ENCODE measurements at places on chromosomes 11 and 22.

DNA sequence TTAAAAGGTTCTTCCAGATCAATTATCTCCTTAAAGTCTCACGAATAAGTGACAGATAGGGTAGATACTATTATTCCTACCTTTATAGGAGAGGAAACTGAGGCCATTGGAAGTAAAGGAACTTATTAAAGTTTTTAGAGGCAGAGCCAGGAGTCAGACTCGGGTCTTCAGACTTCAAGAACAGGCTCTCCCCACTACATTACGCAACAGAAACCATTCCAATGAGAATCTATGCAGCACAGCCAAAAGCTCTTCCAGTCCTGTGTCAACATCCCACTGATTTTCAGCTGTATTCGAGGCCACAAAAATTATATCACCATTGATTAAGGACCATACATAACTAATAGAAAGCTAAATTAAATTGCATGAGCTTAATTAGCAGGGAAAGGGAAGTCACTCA, 77.4 kb downstream of the RELT start:
- no peak for DNase-seq

DNA sequence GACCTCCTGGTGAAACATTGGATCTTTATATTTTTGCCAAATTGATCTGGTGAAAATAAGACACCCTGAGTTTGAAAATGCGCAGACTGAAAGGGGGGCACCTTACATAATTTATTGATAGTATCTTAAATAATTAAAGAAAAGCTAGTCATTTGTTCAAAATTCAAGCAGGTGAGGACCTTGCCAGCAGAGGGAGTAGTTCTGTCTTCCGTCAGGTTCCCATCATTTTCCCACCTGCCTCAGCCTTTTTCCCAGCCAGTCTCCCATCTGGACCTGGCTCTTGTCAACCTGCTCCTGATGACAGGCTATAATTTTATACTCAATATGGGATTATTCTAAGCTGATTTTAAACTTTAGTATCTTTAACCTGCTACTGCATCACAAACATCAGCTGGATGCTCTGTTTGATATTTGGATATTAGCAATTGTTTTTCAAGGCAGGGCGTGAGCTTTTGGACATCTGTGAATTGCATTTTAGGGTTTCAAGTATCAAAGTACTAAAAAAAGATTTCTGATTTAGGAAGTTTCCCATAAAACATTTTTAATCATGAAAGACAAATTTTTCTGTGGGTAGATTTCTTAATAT, 132.0 kb downstream of the ELP4 start:
- peak; percentile 39 for DNase-seq

DNA sequence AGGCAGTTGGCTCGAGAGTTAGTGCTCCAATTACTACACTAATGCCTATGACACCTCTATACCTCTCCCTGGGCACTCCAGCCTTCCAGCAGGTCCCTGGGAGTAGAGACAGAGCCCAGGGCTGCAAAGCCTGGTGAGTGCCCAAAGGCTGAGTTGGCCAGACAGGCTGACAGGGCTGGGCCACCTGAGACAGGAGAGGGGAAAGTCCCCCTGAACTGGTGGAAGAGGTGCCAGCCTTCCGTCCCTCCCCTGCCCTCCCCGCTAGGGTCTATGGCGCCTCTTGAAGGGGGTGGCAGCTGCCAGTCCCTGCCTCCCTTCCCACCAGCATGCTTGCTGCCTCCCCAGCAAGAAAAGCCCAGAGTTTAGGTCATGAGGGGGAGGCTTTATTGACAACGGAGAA, 3.0 kb downstream of the KCNJ11 start:
- no peak for DNase-seq

GRCh38 chr22:23697031-23697970, 6.5 kb downstream of the RGL4 start:
- no peak for DNase-seq

DNA sequence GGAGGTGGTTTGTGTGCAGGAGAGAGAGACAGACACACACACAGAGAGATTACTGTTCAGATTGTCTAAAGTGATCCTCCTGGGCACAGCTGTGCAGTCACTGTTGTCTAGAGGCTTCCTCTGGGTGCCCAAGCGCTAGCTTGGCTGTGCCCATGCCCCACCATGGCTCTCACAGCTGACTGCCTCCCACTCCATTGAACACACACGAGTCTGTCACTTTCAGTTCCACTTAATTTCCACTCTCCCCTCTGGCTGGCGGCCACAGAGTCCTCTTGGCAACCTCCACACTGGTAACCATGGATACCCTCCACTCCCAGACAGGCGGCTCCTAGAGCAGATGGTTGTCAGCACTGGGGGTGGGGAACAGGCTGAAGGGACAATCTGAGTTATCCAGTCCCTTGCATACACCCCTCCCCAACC, 29.1 kb downstream of the MAP6 start:
- no peak for DNase-seq

- no peak for DNase-seq
Measured at GRCh38 chr11:86500500-86501140, 125.9 kb downstream of the CCDC81 start.

DNA sequence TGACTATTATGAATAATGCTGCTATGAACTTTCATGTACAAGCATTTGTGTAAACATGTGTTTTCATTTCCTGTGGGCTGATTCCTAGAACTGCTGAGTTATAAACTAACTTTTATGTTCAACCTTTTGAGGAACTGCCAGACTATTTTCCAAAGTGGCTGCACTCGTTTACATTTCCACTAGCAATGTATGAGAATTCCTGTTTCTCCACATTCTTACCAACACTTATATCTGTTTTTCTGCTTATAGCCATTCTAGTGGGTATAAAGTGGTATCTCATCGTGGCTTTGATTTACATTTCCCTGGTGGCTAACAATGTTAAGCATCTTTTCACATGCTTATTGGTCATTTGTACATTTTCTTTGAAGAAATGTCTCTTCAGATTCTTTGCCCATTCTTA, 35.2 kb upstream of the SCUBE2 start:
- DNase-seq, result no peak

DNA sequence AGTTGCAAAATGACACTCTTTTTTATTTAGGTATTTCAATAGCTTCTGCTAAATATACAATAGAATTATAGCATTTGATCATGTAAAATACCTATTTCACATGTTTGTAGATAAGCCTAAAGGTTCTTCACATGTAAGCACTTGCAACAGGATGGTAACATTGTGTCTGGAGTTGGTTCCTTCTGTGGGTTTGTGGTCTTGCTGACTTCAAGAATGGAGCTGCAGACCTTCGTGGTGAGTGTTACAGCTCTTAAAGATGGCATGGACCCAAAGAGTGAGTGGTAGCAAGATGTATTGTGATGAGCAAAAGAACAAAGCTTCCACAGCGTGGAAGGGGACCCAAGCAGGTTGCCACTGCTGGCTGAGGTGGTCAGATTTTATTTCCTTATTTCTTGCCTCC, 246.4 kb upstream of the PDGFD start:
- DNase-seq, result no peak

GRCh38 chr11:48122246-48122645, 94.4 kb upstream of the OR4B1 start:
- no peak for DNase-seq

DNA sequence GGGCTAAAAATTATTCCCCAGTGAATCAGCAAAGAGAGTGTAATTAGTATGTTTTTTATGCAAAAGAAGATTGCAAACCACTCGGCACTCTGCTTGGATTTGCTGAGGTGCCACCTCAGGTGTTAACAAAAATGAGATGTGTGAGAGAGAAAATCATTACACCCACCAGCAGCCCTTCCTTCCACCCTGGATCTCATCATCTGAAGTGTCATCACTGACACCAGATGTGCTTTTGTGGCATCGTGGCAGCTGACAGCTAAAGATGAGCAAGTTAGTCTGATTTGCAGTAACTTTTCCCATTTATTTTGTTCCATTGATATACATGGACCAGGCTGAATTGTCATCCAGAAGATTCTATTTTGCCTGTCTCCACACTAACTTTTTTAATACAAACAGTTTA, 44.6 kb upstream of the PAK1 start:
- DNase-seq, result no peak

DNA sequence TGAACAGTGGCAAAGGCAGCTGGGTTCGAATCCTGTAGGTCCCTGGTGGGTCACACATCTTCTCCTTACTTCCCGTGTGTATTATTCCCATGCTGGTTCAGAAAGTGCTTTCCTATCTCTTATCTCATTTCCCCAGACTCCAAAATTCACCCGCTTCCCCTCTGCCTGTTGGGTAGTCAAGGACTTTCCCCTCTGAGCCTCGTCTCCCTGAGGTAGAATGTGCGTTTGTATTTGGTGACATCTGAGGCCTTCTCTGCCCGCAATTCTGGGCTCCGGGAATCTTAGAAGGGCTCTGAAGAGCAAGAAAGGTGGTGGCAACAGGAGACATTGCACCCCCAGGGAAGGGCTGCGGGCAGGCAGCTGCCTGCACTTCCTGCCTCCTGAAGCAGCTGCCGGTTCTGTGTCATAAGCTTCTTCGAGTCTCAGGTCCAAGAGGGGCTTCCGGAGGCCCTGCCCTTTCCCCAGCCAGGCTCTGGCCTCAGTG, 5.9 kb downstream of the LRRC32 start:
- no peak for DNase-seq

DNA sequence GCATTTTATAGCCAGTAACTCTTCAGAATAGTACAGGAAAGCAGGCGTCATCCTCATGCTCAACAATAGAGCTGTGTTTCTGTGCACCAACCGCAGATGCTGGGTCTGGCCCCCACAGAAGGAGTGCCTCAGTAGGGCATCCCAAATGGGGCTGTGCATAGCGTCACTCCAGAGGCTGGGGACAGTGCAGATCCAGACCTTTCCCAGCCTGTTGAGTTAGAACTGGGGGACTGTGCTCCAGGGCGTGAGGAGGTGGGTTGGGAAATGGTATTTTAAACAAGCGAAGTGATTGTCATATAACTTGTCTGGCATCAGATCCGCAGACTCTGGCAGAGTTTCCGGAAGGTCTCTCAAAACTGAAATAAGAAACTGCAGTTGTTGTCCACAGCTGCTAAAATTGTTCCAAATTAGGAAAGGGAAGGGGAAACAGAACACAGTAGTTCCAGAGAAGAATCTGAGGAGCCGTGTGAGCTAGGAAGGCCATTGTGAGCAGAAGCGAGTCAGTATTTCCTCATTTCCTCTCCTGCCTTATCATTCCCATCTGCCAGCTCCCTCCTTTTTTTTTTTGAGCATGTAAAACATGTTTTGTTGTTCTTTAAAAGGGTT, 52.2 kb downstream of the JAM3 start:
- no peak for DNase-seq
